ENCODE measurements at places on chromosomes 6 and 20. TPM values are rescaled to one million over a fixed set of nuclear protein-coding genes. Genes with fewer than 3 reads are reported as not detected.

The GNAS-AS1 gene
- total RNA-seq: 11.7 TPM

The RAET1E gene
- not detected for total RNA-seq

The TNF gene
- total RNA-seq: not detected

The BCAS4 gene
- 21.4 TPM for total RNA-seq

The GATA5 gene
- total RNA-seq: 0.11 TPM

The SEL1L2 gene
- not detected for total RNA-seq

The HBS1L gene
- total RNA-seq: 96.2 TPM

The MICA gene
- 12.5 TPM for total RNA-seq

The TINAG gene
- not detected for total RNA-seq

The PAX1 gene
- total RNA-seq: not detected

The FRS3 gene
- total RNA-seq: 3.9 TPM

The LTA gene
- total RNA-seq: not detected

The GRIK2 gene
- 2.2 TPM for total RNA-seq

The SOX18 gene
- 0.23 TPM for total RNA-seq

The HDAC2 gene
- 383 TPM for total RNA-seq
